Activated CD4-positive, alpha-beta T cell treated with anti-CD3 and anti-CD28 coated beads, Interleukin-2, amount 50 U/mL, for 24 hours (primary cell): ENCODE measurements at places on chromosomes 1 and 21.

DNA sequence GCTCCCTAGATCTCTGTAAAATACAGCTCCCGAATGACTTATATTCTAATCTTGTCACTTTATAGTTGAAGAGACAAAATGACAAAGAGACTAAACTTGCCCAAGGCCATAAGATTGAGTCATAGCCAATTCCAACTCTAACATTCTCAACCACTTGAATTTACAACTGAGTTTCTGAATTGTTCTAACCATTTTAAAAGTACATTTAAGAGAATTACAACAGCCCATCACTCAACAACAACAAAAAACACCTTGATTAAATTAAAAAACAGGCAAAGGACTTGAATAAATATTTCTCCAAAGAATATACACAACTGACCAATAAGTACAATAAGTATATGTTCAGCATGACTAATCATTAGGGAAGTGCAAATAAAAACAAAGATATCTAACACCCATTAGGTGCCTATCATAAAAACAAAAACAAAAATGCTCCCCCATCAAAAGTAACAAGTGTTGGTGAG is 8.7 kb upstream of the ADCY10 start:
- DNase-seq, result no peak

DNA sequence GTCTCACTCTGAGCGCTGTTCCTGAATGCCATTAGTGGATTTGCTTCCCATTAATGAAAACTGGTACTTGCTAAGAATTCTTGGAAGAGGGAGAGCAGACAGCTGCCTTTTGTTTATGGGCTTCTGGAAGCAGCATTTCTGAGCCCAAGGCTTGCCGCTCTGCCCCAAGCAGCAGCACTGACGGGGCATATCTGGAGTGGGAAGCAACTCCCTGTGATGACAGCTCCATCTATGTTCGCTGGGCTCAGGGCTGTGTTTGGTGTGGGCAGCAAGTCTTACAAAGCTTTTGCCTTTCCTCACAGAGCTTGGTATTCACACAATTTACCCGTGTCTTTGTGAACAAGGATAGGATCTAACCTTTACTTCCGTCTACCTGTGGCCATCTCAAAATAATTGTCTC is 72.2 kb downstream of the DDX20 start:
- no peak for DNase-seq

GRCh38 chr1:43306688-43307457 is 6.1 kb downstream of the TIE1 start:
- DNase-seq, result no peak

DNA sequence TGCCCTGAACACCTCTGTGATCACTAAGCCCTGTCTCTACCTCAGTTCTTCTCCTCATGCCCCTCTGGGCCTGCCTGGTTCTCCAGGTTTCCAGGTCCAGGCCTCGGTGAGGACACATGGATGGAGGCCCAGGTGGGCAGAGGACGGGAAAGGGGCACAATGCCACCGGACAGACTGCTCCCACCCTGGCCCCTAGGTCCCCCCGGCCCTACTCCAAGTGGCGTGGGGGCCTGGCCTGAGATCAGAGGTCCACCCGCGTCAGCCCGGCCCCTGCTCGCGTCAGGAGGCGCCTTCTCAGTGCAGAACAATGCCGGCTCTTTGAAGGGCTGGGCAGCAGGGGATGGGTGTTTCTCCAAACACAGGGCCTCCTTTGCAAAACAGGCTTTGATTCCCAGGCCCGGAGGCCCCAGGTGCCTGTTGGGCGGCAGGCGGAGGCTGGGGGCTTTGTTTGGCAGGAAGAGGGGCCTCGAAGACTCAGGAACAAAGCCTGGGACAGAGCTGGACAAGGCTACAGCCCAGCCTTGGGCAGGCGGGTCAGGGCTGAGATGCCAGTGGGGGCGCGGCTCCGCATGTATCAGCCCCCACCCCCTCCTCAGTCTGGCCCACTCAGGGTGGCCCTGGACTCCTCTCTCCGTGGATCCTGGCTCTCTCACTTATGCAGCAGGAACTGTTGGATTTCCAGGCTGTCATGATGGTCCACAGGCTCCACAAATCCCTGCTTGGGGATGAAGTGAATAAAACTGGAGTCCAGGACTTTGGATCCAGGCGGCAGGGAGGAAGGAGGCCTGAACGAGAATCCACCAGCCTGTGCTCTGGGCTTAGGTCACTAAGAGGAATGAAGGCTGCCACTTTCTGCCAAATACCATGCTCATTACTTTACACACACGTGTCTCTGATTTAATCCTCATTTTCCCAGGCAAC is 77.4 kb upstream of the SLC2A1 start:
- DNase-seq, result no peak

DNA sequence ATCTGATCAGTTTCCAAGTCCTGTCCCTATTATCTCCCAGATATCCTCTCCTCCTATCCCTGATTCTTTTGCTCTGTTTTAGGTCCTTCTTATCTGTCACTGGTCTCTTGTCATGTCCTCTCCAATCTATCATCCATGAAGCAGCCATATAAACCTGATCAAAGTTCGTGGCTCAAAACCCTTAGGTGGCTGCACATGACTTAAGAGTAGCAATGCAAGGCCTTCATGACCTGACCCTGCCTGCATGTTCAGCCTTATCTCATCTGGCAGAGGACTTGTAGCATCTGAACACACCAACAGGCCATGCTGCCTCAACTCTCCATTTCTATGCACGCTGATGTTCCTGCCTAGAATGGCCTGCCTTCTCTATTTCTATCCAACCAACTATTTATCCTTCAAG is 65.2 kb downstream of the NOS1AP start:
- DNase-seq, result no peak

- no peak for DNase-seq
These were observed 49.9 kb downstream of the SUCO start for GRCh38 chr1:172582889-172583288.

DNA sequence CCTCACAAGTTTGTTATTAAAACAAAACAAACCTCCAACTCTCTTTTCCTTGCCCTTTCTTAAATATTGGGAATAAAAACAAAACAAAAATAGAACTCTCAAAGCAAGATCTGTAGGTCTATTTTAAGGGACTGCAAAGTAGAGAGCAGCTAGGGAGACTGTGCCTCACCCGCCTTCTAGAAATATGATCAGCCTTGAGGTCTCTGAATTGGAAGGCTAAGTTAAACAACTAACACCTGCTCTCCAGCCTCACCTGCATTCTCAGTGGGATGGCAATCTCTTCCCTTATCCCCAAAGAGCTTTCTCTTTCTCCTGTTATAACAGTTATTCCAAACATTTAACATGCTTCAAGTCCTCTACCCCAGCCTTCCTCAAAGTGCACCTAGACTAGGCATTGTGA is 75.5 kb upstream of the TNR start:
- no peak for DNase-seq

- DNase-seq, result no peak
These were observed 18.8 kb upstream of the RGS16 start for GRCh38 chr1:182622901-182623528.

GRCh38 chr1:227766015-227766634 is 30.9 kb downstream of the SNAP47 start:
- no peak for DNase-seq

GRCh38 chr1:233343262-233343661 is 15.7 kb downstream of the MAP3K21 start:
- no peak for DNase-seq

GRCh38 chr1:46818591-46818990 is 19.7 kb downstream of the CYP4B1 start:
- no peak for DNase-seq

GRCh38 chr1:157751283-157751682 is 25.6 kb downstream of the FCRL2 start:
- no peak for DNase-seq

DNA sequence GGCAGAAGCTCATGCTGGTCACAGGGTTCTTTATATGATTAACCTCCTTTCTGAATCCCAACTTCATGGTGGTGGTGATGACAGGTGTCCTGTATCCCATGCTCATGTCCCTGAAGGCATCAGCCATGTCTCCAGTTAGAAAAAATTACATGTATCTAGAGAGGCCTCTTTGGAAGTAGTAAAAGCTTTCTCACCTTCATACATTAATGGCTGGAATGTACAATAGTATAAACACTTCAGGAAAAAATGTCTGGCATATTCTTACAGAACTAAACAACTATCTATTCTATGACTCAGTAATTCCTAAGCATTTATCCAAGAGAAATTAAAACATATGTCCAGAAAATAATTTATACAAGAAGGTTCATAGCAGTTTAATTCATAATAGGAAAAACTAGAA is 34.0 kb downstream of the ADAM30 start:
- no peak for DNase-seq

GRCh38 chr1:203408486-203409481 is 57.9 kb upstream of the FMOD start:
- DNase-seq, result no peak

DNA sequence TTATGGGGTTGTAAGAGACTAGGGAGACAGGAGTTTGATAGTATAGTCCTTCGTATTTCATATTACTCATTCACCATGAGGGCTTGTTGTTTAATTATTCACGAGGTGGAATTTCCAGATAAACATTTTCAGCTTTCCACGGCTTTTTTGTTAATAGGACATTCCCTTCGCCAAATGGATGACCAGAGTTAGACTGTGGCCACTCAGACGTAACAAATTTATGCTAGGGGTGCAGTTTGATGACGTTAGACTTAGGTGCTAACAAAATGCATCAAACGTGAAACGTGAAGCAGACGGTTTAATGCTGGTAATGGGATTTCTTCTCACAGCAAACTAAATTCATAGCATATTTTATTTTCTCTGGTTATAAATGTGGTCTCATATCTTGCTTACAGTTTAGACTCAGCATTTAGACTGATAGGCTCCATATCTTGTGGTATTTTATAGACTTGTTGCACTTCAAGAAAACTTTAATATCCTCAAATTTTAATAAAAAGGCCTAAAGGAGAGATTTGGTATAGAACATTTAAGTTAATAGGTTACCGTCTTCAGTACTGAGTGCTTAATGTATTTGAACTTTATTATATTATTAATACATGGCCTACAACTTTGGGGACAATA is 2.3 kb downstream of the DHX9 start:
- no peak for DNase-seq

- no peak for DNase-seq
These were observed 88.0 kb upstream of the ZNF648 start for GRCh38 chr1:182149411-182149965.

DNA sequence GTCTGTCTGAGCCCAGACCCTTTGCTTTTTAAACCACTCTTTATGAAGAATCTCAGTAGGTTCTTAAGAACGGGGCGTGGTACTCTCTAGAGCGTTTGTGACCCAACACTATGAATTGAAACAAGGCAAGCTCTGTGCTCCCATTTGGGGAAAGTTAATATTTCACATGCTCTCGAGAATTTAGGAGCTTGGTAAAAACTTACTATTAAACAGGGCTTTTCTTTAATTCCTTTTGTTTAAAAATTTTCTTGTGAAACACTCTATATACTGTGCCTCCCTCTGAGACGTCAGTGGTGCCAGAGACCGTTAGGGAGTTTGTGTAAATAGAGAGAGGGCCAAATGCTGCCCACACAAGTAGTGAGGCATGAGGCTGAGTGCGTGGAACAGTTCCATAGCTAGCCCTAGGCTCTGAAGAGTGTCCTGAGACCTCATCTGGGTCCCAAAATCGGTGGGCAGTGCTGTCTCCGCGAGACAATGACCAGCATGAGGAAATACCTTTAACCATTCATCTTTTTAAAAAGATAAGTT is 144.7 kb downstream of the ROR1 start:
- DNase-seq, result no peak

DNA sequence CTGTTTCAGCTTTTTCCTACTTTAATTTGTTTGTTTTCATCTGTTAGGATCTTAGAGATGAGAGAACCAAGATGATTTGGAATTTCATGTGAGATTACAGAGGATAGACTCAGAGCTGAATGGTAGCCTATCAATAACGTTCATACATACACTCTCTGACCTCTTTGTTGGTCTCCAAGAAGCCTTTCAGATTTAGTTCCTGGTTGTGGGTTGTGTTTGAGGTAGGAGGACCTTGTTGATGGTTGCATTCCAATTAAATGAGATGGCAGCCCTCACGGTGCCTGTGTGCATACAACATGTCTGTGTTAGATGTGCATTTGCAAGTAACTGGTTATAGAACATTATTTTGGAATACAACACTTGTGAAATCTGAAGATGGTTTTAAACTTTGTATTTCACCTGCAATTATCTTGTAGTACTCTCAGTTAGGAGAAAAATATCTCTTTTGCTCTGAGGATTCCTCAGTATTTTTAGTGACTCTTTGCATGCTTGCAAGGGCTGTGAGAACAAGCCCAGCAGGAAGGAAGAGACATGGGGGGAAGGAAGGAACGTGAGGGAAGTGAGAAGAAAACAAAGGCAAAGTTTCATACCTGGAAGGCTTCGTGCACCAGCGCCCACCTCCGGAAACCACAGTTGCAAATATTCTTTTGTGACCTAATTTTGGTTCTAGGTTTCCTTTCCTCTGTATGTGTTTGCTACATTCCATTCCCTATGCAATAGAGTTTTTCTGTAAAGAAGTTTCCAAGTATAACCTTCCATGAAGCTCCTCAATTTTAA is 291.8 kb downstream of the DISC1 start:
- DNase-seq, result no peak

DNA sequence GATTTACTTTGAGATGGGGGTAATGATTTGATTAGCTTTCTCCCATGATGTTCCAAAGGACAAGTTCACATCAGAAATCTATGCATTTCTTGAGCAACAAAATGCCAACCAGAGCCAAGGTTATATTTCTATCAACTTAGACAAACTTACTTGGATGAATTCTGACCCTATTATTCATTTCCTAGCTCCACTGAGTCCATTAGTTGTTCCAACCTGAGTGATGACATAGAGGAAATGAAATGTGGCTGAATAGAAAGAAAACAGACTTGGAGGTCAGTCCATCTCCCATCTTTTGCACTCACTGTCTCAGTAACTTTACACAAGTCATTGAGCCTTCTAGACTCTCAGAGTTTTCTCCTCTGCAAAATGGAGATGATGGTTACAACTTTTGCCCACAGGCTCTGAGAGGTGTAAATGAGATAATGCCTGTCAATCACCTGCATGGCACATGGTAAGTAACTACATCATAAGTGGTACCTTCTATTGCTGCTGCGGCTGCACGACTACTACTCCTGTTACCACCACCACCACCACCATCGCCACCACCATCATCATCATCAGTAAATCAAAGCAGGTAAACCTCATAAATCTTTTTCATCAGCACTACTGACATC is 98.2 kb downstream of the PTPN14 start:
- no peak for DNase-seq

- no peak for DNase-seq
These were observed 39.7 kb upstream of the SDC3 start for GRCh38 chr1:30948278-30948677.
